ENCODE measurements at places on chromosomes 6 and 20.

DNA sequence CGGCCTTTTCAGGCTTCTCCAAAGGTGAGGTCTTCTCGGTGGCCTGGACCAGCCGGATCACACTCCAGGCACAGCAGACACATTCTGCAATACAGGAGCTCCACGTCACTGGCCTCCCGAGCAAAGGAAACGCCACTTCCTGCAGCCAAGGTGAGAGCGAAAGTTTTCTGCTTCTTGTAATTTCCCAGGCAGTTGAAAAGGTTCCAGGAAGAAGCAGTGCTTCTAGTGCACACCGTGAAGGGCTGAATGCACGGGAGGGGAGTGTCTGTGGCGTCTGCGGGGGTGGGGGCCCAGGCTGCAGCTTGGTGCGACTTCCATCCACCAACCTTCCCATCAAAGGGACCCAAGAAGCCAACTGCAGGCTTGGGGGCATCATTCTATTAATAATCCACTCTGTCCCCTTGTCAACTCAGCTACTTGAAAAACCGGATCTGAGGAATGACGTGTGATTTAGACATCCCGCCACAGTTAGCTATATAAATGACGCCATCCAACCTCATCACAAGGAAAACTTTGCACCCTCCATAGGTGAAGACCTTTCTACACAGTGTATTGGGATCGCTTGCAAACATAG is 61.1 kb downstream of the NFATC2 start:
- no peak for DNase-seq

DNA sequence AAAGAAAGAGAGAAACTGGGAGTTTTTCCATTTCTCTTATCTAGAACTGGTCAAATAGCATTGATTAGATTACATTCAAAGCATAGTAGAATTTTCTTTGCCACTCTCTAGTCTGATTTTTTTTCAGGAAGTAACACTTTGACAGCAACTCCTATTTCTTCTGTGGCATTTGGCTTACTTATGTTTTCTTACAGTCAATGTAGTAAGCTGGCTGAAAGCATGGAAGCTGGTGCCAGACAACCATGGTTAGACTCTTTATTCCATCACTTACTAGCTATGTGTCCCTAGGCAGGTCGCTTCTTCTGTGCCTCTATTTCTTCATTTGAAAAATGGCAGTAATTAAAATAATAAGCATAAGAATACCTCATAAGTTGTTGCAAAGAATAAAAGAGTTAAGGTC is 54.2 kb upstream of the OPRM1 start:
- no peak for DNase-seq

DNA sequence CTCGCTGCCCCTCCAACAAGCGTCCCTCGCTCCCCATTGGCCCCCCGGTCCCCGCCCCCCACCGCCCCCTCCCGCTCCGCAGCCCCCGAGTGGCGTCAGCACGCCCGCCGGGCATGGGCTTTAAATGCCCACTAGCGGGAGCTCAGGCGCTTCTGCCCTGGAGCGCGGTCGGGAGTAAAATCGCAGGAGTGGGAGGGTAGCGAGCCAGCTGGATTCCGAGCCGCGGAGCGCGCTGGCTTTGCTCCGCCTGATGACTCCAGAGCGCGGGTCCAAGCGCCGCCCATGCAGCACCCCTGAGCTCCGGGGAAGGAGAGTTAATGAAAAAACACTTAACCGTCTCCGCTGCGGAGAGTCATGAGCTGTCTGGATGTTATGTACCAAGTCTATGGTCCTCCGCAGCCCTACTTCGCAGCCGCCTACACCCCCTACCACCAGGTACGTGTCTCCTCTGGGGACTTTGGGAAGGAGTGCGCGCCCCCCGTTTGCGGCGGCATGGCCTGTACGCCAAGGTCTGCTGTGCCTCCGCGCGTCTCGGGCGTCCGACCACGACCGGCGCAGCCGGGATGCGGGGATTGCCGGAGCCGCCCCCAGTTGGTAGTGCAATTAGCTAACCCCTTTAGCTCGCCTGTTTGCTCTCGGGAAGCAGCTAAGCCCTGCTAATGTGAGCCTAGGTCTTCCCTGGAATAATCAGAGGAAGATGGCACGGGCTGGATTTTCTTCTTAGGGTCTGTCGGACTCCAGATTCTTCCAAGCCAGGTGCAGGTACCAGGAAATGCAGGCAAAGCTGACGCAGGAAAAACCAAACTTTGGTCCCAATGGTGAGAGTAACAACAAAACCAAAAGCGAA is at the start of gene VGLL2:
VGLL2 (plus strand) TSS at position 149 of the 847 bp plus-strand sequence; CDS start at position 355, 206 bp downstream.
- DNase-seq = peak; percentile 4

GRCh38 chr6:27765028-27765590 is 147.1 kb downstream of the OR2B2 start:
- no peak for DNase-seq

DNA sequence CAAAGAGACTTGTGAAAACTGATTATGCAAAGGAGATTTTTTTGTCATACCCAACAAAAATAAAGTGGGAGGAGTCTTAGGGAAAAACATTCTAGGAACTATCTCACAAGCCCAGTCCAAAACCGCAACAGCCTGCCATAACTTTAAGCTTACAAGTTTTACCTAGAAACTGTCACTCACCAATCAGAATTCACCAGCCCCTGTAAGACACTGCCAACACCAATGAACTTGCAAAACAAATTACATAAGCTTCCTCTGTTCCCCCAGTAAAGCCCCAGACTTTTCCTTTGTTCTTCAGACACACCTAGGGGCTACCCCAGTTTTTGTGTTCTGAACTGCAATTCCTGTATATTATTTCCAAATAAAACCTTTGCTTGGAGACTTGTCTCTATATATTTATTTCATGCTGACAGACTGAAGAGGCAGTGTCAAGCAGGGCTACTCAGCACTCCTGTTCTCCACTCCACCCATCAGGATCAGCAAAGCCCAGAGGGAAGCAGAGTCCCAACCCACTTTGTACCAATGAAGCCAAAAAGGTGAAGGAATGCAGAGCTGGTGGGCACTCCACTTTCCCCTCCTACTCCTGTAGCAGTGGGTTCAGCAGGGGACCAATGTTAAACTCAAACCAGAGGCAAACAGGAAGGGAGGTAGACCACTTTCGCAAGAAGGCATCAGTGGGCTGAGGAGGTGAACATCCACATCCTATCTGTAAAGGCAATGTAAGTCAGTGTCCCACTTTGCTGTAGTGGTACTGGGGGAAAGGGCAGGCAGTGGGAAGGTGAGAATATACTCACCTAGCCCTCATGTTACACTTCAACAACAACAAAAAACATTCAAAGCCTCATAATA is 142.5 kb upstream of the RUNX2 start:
- DNase-seq = no peak

GRCh38 chr6:111710911-111711310 is 105.2 kb upstream of the TRAF3IP2 start:
- DNase-seq = no peak

DNA sequence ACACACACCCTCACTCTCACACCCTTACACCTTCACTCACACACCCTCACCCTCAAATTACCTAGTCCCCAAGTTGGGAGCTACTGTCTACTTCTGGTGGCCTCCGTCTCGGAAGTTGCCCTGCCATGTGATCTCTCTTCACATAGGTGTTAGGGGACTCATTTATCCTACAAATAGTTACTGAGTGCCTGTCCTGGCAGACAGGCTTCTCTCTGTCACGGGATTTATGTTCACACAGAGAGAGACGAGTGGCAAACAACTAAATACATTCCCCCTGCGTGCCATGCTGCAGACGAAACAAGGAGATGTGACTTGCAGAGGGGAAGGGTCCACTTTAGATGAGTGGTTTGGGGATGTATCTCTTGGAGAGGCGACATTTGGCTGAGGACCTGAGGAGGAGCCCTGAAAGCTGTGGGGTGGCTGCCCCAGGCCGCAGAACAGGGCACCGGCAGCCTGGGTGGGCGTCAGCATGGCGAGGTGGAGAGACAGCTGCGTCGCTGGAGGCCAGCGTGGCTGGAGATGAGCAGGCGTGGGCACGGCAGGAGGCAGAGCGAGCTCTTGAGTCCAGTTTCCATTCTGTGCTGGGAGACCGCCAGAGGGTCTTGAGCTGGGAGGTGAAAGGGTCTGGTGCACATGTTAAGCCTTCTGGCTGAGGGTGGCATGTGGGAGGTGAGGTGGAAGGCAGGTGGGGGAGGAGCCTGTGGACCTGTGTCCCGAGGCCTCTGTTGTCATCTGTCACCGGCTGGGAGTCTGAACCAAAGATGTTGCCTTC is 17.2 kb downstream of the DYNLT1 start:
- no peak for DNase-seq

DNA sequence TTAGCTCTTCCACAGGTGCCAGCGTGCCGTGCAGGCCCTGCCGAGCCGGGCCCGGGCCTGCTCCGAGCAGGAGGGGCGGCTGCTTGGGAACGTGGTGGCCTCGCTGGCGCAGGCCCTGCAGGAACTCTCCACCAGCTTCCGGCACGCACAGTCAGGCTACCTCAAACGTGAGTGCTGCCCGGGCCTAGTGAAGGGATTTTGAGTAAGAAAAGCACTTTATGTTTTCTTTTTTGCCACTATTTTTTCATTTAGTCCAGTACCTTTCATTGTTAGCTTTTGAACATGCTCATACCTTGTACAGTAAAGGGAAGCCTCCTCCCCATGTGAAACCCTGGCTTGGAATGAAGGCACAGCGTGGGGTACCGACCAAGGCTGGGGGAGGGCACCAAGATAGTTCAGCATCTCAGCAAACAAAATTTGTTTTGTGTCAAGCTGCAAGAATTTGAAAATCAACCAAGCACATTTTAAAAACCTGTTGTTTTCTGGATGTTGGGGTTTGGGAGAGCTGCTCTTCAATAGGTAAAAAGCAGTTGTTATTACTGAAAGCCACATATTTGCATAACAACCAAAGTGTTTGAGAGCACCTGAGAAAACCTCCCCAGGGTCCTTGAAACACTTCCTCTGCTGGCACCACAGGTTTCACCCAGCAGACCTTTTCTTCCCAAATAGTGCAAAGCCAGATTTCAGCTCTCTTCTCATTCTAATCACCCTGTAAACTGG is 18.4 kb downstream of the STX16 start:
- no peak for DNase-seq

GRCh38 chr6:44522871-44523270 is 135.4 kb downstream of the CDC5L start:
- no peak for DNase-seq

- DNase-seq = peak; percentile 36
Measured at GRCh38 chr6:15504040-15504495, 158.8 kb downstream of the DTNBP1 start.

GRCh38 chr6:43834528-43835155 is 64.6 kb downstream of the VEGFA start:
- DNase-seq = no peak

DNA sequence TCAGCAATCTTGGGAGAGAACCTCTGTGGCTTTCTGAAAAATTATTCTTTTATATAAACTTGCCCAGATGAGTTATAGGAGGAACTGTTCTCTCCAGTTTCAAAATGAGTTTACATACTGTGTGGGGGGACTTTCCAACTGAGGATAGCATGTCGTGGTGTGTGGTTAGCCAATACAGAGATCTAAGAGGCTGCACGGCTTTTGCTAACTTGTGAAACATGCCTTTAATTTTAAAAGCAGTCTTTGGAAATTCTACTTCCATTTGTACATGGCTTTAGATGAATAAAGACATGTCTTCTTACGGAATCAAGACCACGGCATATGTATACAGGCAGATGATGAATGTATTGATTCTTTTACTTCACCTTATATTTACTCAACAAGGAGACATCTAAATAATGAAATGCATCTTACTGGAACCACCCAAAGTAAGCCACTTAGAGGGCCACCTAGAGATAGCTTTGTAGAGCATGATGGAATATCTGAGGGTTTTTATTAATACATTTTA is 39.8 kb downstream of the HIVEP1 start:
- DNase-seq = no peak
